ENCODE measurements at places on chromosomes 7 and 10. TPM values are rescaled to one million over a fixed set of nuclear protein-coding genes. Genes with fewer than 3 reads are reported as not detected.

- DNase-seq: no peak
Measured at GRCh38 chr10:71657604-71658466, 61.7 kb downstream of the C10orf105 start.

DNA sequence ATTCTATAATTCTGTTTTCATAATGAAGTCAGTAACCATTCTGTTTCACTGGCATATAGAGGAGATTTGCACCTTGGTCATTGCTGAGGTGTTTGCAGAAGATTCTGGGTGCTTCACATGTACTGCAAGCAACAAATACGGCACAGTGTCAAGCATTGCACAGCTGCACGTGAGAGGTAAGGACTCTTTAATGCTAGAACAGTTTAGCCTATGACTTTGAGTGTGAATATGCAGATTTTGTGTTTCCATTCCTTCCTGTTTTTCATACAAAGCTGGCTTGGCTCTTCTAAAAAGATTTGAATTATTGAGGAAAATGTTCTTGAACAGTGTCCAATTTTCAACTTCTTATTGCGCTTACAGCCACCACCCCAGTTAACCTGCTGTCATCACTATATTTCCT lies 56.4 kb downstream of the MYPN start:
- DNase-seq: no peak

DNA sequence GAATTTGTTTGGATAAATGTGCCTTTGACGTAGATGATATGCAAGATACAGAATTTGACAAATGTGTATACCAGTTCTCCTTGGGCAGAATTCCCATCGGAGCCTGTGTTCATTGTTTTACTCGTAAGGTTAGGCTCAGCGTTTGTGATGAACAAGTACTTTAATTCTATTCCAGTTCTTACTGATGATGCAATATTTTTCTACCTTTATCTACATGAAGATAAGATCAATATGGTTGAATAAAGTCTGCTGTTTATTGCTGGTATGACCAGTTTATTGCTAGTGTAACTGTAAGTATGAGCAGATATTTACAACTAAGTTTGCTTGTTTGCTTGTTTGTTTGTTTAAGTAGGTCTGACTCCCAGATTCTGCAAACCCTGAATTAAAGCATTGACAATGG lies 145.4 kb upstream of the ADARB2 start:
- no peak for DNase-seq

DNA sequence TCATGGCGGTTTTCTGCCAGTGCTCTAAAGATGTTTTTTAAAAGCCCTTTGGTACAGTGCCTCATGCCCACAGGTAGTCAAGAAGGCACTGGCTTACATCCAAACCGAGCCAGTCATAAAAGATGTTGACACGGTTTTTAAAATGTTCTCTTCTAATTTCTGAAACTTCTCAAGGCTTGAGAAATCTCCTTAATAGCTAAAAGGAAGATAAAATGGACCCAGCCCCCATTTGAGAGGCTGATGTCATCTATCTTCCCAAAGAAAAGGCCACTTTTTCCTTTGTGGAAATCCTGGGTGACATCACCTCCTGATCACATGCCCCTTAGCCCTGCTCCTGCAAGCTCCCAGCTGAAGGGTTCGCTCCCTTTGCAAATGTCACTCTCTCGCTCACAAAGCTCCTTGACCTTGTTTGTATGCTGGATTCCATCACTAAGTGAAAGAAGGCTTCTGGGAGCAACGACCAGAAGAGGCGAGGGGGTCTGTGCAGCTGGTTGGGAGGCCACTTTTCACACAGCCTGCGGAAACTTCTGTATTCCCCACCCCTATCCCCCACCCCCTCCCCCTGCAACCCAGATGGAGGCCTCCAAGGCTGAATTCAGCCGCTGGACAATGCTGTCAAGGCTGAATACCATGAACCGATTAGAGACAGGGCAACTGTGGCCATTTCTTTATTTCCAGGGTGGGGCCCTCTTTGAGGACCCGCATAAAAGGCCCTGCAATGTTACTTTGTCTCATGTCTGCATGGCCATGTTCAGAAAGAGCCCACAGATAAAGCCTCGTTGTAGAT lies 122.8 kb downstream of the CUBN start:
- no peak for DNase-seq

- DNase-seq: no peak
Measured at GRCh38 chr10:122459561-122460273, 1.6 kb upstream of the HTRA1 start.

DNA sequence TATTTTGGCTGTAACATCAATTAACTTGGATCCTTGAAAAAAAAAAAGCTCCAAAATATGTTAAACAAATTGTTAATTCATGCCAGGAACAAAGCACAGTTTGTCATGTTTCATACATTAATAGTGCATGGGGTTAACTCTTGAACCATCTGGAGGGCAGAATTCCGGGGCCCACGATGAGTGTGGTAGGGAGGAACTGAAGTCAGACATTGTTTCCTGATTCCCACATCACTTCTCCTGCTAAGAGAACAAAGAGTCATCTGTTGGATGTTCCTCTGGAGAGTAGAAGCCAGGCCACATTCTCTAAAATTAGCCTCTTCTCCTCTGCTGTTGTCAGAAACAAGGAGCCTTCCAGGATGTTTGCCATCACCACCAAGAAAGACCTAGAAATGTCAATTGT lies 54.6 kb downstream of the TMEM178B start:
- DNase-seq: no peak

Gene KCP
- 0.05 TPM for total RNA-seq

DNA sequence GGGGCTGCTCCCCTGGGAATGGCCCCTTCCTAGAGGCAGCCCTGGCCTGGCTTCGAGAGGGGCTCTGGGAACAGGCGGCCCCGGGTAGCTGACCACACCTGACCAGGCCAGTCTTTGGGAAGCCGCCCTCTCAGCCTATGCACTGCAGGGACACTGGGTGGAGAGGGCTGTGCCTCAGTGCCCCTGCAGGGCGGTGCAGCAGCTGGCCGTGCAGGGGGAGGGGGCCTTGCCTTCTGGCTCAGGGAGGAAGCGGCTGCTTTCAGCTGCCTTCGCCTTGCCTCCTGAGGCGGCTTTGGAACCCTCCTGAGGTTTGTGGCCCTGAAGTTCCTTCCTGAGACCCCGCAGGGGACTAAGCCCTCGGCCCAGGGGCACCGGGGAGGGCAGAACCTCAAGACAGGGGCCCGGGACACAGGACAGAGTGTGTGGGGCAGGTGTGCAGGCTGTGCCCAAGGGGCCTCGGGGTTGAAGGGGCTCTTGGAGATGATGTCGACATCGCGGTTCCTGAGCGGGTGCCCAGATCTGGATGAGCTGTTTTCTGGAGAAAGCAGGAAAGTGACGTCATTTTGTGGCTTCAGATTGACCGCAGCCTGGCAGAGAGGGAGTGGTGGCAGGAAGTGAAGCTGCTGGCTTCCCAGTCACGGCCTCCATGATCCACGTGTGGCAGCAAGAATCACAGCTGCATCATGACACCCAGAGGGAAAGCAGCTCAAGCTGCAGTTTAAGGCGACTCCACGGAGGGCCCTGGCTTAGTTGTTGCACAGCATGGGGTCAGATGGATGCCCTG lies 17.7 kb downstream of the ADAM8 start:
- peak; percentile 98 for DNase-seq

DNA sequence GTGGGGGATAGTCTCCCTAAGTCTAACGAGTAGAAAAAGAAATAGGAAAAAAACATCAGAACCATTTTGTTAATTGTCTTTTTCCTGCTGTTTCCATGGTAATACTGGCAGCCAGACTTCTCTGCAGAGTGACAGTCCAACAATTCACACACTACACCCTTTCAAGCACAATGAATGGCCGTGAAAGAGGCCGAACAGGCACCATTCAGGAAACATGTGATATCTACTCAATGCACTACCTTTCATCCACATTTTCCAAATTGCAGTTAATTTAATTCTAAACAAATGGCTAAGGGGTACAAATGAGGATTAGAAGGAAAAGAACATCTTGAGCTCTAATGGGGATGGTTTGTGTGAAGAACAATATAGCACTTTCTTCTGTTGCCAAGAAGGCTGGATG lies 358.5 kb upstream of the ANKRD30A start:
- DNase-seq: no peak

GRCh38 chr7:84009782-84010181 lies 184.8 kb downstream of the SEMA3A start:
- no peak for DNase-seq

GRCh38 chr7:5234852-5235831 lies 45.1 kb downstream of the WIPI2 start:
- no peak for DNase-seq

DNA sequence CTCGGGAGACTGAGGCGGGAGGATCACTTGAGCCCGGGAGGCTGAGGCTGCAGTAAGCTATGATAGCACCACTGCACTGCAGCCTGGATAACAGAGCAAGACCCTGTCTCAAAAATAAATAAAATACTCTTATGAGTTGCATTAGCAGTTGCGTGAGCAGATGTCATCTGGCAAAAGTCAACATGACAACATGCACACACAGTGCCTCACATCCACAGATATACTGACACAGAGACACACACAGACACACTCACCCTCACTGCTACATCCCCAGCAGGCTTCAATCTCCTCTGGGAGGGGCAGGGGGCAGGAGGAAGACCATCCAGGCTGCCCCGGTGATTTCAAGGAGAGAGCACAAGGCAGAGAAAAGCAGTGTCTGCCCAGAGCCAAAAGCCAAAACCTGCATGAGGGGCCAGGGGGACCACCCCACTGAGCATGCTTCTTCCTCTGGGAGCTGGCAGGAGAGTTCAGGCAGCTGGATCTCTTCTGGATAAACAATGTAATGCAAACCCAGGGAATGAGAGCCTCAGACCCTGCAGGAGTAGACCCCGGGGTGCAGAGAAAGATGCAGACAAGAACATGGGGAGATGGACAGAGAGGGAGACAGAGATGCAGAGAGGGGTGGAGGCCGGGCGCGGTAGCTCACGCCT lies 9.6 kb upstream of the ELN start:
- DNase-seq: no peak

Gene HYAL4
- total RNA-seq: not detected

DNA sequence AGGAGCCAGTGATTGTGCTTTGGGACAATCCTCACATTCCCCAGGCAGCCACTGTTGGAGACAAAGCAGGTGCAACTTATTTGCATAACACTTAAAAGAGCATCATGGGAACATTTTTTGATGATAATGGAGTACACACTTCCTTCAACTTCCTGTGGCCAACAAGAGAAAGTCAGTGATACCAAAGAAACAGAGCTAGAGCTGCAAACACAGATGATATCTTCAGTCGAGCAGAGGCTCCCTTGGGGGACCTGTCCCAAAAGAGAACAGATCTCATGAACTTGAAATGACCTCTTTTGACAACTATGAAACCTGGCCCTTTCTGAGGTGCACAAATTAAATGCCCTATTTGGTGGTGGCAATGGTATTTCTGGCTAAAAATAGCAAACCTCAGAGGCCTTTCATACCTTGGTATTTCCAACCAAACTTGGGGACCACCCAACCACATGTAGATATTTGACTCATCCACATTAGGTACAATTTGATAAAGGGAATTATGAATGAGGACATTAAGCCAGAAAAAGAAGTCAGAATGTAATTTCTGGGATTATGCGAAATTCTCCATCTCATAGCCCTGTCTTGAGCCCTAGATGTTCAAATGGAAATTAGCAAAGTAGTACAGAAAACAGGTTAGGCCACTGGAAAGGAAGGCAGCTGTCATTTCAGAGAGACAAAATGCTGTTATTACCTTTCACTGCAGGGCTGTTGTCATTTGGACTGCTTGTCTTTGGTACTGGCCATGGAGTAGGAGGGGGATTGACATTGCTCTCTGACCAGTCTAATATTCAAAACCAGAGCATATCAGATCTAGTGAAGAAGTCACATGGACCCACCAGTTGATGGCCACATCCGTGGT lies 146.2 kb downstream of the ICA1 start:
- no peak for DNase-seq

Gene C10orf105
- 0.76 TPM for total RNA-seq

- DNase-seq: peak; percentile 46
Measured at GRCh38 chr10:62734781-62735463, 69.6 kb upstream of the ADO start.

GRCh38 chr7:29322023-29322712 lies 127.6 kb downstream of the CHN2 start:
- no peak for DNase-seq

GRCh38 chr7:29091715-29092114 lies 54.6 kb downstream of the CPVL start:
- peak; percentile 12 for DNase-seq

DNA sequence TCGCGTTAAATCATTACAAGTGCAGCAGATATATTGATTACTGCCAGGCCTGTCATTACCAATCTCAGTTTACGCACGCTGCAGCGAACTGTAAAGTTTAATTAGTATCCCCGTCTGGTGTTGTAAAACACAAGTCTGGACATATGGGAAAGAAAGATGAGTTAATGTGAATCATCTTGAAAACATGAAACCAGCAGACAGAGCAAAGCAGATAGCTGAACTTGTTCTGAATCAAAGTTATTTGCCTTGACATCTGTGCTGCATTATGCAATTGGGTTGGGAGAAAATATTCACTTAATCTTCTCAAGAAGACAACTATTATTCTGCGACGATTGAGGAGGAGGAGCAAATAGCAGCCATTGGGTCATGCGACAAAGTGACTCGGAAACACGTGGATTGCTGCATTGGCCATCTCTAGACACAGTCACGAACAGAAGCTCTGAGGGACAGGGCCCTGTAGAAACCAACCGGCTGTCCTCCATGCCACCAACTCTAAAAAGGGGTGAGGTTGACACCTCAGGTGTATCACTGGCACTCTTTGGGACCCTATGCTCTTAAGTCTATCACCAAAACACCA lies 156.3 kb upstream of the C7orf33 start:
- DNase-seq: no peak

- DNase-seq: no peak
Measured at GRCh38 chr10:124381011-124381611, 37.6 kb downstream of the OAT start.

Gene VSIR
- 112 TPM for total RNA-seq

- no peak for DNase-seq
Measured at GRCh38 chr10:13743101-13743693, 156.4 kb downstream of the PRPF18 start.

DNA sequence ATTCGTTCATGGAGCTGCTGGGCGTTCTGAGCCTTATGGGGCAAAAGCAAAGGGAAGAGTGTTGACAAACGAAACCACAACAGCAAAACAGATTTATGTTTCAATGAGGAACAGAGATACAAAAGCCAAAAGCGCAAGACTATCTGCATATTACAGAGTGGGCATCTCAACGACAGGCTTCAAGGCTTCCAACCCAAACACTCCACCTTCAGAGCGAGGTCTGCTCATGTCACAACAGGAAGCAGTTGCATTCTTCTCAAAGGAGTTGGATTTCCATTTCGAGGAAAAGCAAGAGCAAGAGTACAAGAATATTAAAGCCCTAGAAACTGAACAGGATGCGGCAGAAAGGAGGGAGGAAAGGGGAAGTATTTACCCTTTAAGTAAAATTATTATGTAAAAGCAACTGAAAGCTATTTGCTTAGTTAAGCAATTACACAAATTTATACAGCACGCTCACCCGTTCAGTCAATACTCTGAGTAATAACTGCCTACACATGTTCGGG lies 189.3 kb downstream of the ELMO1 start:
- DNase-seq: no peak

DNA sequence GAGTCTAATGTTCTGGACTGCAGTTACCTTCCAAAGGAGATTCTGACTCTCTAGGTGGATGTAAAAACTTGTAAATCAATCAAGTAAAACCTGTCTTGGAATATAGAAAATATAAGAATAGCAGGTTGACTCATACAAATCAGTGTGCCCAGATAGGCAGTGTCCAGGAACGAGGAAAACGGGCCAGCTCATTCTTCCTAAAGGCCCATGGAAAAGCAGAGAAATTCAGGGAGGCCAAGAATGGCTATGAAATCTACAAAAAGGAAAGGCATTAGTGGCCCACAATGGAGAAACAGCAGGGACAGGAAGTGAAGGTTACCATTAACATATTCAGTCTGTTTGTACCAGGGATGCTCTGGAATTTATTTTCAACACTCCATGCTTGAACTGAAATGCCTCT lies 14.9 kb downstream of the GLI3 start:
- DNase-seq: no peak

Data from activated CD4-positive, alpha-beta memory T cell treated with anti-CD3 and anti-CD28 coated beads for 36 hours (primary cell).